ENCODE measurements at places on chromosomes 7 and 10. TPM values are rescaled to one million over a fixed set of nuclear protein-coding genes. Genes with fewer than 3 reads are reported as not detected.

Gene NRCAM
- 0.55 TPM for polyA plus RNA-seq

Gene BTBD16
- 0.14 TPM for polyA plus RNA-seq

Gene GPR26
- polyA plus RNA-seq, result 0.01 TPM

Gene HTR7
- polyA plus RNA-seq, result 0.94 TPM

Gene TMEM140
- polyA plus RNA-seq, result 52.5 TPM

Gene C10orf67
- 0.03 TPM for polyA plus RNA-seq

Gene NAT16
- polyA plus RNA-seq, result not detected

Gene ECHDC3
- polyA plus RNA-seq, result 55.8 TPM

Gene ARHGEF35
- polyA plus RNA-seq, result 0.18 TPM

Gene BICC1
- polyA plus RNA-seq, result 4.8 TPM

All from psoas muscle (tissue), 8 donors.